ENCODE measurements at places on chromosomes 3 and 15. TPM values are rescaled to one million over a fixed set of nuclear protein-coding genes. Genes with fewer than 3 reads are reported as not detected.

The NPAP1 gene
- not detected for total RNA-seq

The PLIN1 gene
- total RNA-seq, result 0.17 TPM

The CLSTN2 gene
- not detected for total RNA-seq

The FSIP1 gene
- total RNA-seq, result 0.29 TPM

The SPRED1 gene
- total RNA-seq, result 0.97 TPM

The C3orf22 gene
- total RNA-seq, result not detected

The MOBP gene
- total RNA-seq, result not detected

The NUDT16 gene
- 7.4 TPM for total RNA-seq

The MCF2L2 gene
- total RNA-seq, result 3.9 TPM

The ALDH1L1 gene
- not detected for total RNA-seq

The HDGFL3 gene
- total RNA-seq, result 7.1 TPM

The DPPA4 gene
- total RNA-seq, result not detected

The LRRC31 gene
- not detected for total RNA-seq

The FRMD5 gene
- total RNA-seq, result 0.31 TPM

The SLC2A2 gene
- not detected for total RNA-seq

The RPUSD2 gene
- 13.7 TPM for total RNA-seq

The DMXL2 gene
- total RNA-seq, result 6.1 TPM

The GOLGA6A gene
- total RNA-seq, result not detected

The FSD2 gene
- not detected for total RNA-seq

The SKOR1 gene
- 0.12 TPM for total RNA-seq

The SLC12A8 gene
- 1.00 TPM for total RNA-seq

The APOD gene
- 0.59 TPM for total RNA-seq

The PATL2 gene
- total RNA-seq, result 16.5 TPM

The TRPM1 gene
- not detected for total RNA-seq

The A4GNT gene
- total RNA-seq, result not detected

The PARP15 gene
- 9.1 TPM for total RNA-seq

The GCSAM gene
- total RNA-seq, result 11.7 TPM

The GOLGA6L25 gene
- not detected for total RNA-seq

The VIPR1 gene
- total RNA-seq, result 6.5 TPM

The COL6A5 gene
- total RNA-seq, result not detected

The GP9 gene
- not detected for total RNA-seq

The FGF12 gene
- total RNA-seq, result not detected

The VPS18 gene
- 8.8 TPM for total RNA-seq
